Gastroesophageal sphincter (tissue), 4 donors: ENCODE measurements at places on chromosomes 13 and 19. TPM values are rescaled to one million over a fixed set of nuclear protein-coding genes. Genes with fewer than 3 reads are reported as not detected.

- ATAC-seq = no peak
Observed at GRCh38 chr13:45410001-45410400, 8.2 kb downstream of the SLC25A30 start.

- no peak for ATAC-seq
Observed at GRCh38 chr19:46494941-46495785, 504 bp downstream of the PNMA8B start.

DNA sequence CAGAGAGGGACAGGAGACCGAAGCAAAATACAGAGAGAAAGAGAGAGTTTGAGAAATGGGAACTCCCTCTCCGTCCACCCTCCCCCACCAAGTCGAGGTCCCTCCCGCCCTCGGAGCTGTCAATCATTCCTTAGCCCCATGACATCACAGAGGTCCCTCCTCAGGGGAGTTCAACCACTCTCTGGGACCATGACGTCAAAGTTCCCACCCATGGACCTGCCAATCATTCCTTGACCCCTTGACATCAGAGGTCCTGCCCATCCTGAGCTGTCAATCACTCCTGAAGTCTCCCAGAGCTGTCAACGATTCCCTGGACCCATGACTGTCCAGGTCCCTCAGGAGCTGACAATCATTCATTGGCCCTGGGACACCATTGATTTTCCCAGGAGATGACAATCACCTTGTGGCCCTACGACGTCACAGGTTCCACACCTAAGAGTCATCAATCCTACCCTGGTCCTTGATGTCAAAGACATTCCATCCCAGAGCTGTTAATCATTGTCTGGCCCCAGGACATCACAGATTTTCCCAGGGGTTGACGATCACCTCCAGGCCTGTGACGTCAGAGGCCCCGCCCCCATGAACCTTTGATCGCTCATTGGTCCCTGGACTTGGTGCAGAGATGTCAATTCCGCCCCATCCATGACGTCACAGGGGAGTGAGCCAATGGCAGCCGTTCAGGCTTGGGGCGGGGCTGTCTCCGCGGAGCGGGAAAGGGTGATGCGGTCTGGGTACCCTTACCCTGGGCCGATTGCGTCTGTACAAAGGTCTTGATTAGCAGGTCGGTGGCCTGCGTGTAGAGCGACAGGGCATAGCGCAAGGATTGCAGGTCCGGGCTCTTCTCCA is 61.7 kb downstream of the COLGALT1 start:
- ATAC-seq = no peak

The SLC6A16 gene
- 2.7 TPM for total RNA-seq

DNA sequence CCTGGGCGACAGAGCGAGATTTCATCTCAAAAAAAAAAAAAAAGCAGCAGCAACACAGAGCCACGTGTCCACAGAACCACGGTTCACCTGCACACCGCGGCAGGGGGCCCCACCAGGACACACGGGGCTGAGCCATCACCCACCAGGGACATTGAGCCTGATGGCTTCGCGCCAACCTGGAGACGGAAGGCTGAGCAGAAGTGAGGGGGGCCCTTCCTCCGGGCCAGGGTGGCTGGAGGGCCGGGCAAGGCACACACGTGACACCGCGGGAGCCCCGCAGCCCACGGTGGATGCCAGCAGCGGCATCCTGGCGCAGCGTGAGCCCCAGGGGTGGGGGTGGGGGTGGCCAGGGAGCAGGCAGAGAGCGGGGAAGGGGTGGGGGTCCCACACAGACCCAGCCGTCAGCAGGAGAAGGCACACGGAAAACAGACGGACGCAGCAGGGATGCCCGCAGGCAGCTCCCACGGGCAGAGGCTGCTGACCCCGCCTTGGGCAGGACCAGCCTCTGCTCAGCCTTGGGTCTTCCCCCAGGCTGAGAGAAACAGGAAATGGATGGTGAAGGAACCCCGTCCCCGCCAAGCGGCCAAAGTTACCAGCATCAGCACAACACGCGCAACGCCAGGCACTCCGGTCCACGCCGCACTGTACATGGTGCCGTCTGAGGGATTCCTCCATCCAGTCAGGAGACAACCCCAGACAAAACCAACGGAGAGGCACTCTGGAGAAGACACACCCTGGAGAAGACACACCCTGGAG is 33.6 kb downstream of the SBNO2 start:
- ATAC-seq = no peak

GRCh38 chr19:47623921-47624391 is 15.0 kb downstream of the BICRA start:
- no peak for ATAC-seq

DNA sequence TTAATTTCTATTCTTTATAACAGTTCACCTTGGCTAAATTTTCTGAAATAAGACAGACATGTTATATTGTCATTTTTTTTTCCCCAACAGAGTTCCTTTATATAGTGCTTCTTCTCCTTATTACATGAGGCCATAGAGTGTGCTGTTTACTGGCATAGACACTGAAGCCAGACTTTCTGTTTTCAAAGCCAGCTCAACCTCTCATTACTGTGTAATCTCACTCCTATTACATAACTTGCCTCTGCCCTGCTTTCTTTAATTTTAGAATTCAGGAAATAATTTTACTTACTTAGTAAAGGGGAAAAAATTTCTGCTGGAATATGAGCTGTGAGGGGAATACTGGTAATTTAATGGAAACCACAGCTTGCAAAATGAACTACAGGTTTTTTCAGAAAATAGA is 1380.4 kb downstream of the SLITRK1 start:
- ATAC-seq = no peak

GRCh38 chr13:44365008-44365407 is 8.6 kb upstream of the SERP2 start:
- ATAC-seq = no peak

DNA sequence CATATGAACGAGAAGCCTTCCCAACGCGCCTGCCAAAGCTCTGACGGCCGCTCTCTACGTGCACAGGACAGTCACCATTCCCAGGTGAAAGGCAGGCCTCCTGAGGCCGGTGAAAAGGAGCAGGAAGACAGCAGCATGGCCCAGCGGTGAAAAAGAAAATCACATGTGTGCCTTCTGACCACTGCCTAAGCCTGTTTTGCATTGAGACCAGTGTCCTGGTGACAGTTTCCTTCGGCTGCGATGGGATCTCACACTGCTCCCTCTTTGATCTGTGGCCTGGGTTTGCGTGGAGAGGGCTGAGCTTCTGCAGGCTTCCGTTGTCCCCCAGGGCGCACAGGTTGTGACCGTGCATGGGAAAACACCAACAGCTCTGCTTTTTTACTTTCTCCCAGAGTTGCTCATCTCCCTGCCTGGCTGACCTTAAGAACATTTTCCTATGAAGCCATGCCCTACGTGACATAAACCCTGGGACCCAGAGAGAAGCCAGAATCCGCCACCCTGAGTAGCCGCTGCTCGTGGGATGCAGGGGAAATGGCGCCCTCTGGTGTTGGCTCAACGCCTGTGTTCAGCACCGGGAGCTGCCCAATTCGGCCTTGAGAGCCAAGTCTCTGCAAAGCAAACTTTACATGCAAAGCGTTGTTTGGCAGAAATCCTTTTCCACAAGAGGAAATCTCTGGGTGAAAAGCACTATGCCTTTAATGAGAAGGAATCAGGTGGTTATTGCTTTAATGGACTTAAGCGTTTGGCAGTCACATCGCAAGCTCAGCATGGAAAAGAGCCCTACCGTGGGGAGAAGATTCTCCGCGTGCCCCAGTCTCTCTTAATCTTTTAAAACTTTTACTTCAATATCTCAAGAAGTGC is 112.2 kb upstream of the GPR12 start:
- ATAC-seq = no peak

The RNU6-9 gene
- not detected for total RNA-seq

The NCAN gene
- total RNA-seq = 0.31 TPM

DNA sequence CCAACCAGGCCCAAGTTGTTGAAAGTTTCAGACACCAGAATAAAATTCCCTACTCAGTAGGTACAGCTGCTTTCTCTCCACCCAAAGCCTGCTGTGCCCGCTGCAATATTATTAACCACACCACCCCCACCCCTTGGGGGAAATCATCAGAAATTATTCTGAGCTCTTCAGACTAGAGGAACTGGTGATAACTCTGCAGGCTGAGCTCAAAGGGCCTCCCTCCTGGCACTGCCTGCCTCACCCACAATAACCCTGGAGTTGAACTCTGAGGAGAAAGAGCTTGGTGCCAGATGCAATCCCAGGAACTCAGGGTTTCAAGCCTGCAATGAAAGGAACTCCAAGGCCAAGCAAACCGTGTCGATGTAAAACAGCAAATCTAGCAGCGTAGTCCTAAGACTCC is 381.7 kb upstream of the ZNF507 start:
- no peak for ATAC-seq

The MAG gene
- not detected for total RNA-seq

The ZNF507 gene
- 13.9 TPM for total RNA-seq

DNA sequence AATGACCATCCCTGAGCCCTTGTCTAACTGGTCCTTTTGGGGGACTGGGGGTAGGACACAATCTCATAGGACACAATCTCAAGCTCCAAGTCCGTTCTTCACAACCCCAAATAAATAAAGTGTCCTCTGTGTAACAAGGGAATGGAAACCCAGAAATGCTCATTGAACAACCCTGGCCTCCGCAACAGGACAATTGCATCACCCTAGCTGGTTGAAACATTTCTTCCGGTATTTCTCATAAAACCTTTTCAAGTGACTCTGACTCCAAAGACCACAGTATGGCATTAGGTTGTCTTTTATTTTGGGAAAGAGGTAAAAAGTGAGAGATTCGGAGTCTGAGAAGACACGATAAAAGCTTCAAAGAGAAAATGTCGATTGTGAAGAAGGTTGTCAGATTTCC is 186.6 kb downstream of the ZNF536 start:
- no peak for ATAC-seq

The BRME1 gene
- 2.2 TPM for total RNA-seq
